ENCODE measurements at places on chromosomes 5 and 9. TPM values are rescaled to one million over a fixed set of nuclear protein-coding genes. Genes with fewer than 3 reads are reported as not detected.

The TMEM174 gene
- total RNA-seq: not detected

The FCN2 gene
- not detected for total RNA-seq

The RAI14 gene
- 1.1 TPM for total RNA-seq

The XPA gene
- total RNA-seq: 11.2 TPM

The RNF224 gene
- not detected for total RNA-seq

The DMRT3 gene
- total RNA-seq: not detected

The NIM1K gene
- total RNA-seq: 2.5 TPM

The PDE8B gene
- total RNA-seq: not detected

The SPRY4 gene
- 4.6 TPM for total RNA-seq

The DCTN4 gene
- 54.1 TPM for total RNA-seq
